ENCODE measurements at places on chromosomes 5 and 9.

GRCh38 chr9:27429436-27429835 lies 94.7 kb upstream of the IFNK start:
- DNase-seq = no peak

DNA sequence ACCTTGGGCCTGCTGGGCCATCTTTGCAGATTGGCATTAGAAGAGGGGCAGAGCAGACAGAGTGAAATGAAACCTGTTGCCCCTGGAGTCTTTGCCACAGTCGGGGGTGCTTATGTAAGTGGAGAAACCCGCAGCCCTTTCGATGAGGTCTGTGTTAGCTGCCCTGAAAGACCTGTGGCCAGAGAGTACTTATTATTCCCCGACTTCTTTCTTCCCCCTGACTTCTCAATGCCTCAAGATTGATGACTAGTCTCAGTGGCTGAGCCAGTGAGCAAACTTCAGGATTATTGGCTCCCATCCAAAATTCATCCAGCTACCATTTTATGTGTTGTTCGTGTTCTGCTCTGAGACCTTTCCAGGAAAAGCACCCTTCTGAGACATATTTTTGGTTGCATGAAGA lies 7.6 kb downstream of the NTRK2 start:
- no peak for DNase-seq

DNA sequence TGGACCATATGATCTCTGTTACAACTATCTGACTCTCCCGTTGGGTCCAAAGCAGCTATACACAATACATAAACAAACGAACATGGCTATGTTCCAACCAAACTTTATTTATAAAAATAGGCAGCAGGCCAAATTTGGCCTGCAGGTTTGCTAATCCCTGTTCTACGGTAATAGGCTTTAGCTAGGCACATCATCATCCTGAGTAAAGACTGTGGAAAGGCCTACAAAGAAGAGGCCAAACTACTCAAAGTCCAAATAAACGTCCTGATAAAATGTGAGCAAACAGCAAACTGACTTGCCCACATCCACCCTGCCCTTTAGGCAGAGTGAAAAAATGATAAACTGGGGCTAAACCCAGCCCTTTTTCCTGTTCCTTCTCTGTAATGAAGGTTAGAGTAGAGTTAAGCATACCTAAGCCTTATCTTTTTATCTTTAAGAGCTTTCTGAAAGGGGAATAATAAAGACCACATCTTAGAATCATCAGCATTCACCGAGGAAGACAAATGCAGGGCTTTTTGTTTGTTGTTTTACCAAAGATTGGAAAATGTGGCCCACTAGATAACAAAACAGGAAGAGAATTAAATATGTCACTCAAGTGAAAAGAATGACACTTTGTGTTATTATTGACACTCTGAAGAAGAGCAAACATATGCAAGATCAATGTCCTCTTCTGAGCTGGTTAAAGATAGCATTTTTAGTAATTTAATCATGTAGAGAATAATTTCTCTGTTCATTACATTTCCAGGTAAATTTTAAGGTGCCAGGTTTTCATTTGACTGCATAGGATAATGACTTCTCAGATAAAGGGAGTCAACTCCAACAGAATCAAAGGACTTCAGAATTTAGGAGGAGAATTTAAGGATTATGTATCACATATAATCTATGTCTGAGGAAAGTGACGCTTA lies 160.0 kb upstream of the GNA14 start:
- no peak for DNase-seq

GRCh38 chr5:17228821-17229291 lies 11.4 kb downstream of the BASP1 start:
- no peak for DNase-seq

GRCh38 chr5:139710319-139711066 lies 62.3 kb downstream of the CXXC5 start:
- DNase-seq = no peak

- DNase-seq = no peak
Observed at GRCh38 chr9:5825895-5826622, 6.9 kb downstream of the ERMP1 start.

- no peak for DNase-seq
Observed at GRCh38 chr5:117327511-117327910, 752.9 kb upstream of the SEMA6A start.

GRCh38 chr5:4984461-4984860 lies 155.7 kb upstream of the ADAMTS16 start:
- no peak for DNase-seq

DNA sequence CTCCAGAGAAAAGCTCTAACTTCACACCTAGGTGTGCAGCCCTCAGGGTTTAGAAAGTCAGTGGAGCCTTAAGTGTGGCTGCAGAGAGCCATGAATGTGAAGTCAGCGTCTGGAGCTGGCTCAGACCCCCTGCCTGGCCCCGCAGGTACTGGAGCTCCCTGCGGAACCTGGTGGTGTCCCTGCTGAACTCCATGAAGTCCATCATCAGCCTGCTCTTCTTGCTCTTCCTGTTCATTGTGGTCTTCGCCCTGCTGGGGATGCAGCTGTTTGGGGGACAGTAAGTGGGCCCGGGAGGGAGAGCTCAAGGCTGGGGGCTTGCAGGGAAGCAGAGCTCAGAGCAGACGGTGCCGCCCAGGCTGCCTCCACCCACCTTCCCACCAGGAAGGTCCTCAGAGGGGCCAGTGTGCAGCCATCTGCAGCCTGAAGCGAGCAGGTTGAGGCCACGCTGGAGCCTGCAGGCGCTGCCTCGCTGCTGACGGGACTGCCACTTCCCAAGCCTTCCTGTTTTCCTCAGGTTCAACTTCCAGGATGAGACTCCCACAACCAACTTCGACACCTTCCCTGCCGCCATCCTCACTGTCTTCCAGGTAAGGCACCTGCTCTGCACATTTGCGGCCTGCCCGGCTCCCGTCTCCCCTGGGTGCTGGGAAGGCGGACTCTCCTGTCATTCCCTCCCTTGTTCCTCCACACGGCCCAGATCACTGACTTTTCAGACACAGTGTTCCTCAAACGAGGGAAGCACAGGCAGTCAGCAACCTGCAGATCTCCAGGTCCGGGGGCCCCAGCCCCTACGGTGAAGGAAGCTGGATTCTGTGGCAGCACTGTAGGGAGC lies 108.9 kb downstream of the CACNA1B start:
- no peak for DNase-seq

- no peak for DNase-seq
Observed at GRCh38 chr5:136492587-136492986, 127.2 kb upstream of the TRPC7 start.

GRCh38 chr5:94467954-94468930 lies 150.2 kb downstream of the KIAA0825 start:
- no peak for DNase-seq

DNA sequence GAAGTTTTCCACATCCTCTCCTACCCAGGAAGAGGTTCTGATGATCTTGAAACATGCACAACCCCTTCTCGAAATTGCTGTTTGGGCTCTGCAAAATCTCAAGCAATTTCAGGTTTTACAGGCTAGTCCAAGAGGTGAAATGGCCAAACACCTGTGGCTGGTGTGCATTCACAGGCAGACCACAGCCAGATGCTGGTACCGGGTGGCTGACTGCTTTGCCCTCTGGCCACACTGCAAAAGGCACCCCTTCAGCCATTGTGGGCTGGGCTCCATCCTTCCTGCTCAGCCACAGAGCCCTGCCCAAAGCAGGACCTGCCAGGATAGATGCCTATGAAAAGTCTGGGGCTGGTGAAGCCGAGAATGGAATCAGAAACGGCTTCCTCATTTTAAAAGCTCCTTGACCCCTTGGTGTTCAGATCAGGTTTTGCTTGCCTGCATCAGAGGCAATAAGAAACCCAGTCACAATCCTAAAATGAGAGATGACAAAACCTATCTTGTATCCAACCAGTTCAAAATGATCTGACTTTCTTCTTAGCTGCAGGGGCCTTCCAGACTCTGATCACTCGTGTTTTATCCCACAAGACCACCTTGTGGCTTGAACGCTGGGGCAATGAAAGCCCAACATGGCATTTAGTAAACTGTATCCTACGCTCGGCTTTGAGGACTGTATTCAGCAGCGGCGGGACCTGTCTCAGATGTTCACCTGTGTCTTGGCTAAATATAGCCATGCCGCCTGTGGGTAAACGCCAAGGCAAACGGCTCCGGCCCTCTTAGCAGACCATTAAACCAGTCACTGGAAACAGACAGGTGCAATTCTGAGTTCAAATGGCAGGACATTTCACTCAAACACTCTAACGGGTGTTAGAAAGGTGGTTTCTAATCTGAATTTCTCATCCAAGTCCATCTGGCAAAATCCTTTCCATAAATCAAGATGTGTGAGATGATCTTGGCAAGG lies 49.6 kb downstream of the EPB41L4B start:
- DNase-seq = no peak

GRCh38 chr5:91091471-91092234 lies 291.5 kb downstream of the ARRDC3 start:
- DNase-seq = no peak

DNA sequence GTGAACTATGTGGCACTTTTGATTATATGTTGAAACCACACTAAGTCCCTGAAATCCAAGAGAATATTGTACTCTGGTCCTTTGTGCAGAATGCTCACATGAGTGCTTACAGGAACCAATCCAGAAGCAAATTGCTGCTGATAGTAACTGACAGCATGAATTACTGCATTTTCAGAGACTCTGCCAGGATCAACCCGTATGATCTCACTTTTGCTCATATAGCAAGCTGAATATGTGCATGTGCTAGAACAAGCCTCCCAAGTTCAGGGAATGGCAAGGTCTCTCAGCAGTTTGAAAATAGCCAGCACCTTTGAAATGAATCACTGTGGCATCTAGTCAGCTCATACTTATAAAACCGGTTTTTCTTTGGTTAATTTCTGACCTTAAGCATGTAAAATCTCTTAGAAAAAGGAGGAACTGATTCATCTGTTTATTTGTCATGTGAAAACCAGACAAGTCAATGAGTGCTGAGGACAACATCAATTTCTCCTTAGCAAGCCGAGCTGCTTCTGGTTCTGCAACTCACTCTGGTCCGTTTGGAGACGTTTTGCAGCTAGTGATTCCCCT lies 215.7 kb upstream of the ELL2 start:
- peak; percentile 41 for DNase-seq

DNA sequence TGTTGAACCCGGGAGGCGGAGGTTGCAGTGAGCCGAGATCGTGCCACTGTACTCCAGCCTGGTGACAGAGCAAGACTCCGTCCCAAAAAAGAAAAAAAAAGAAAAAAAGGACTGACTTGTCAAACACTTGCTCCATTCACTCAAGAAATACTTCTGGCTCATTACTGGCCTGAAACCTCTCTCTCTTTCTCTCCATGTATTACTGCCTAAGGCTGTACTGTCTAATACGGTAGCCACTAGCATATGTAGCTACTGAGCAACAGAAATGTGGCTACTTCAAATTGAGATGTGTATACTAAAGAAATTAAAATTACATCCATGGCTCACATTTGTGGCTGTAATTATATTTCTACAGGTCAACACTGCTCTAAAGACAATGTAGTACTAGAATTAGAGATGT lies 39.2 kb downstream of the GLIS3 start:
- DNase-seq = no peak

DNA sequence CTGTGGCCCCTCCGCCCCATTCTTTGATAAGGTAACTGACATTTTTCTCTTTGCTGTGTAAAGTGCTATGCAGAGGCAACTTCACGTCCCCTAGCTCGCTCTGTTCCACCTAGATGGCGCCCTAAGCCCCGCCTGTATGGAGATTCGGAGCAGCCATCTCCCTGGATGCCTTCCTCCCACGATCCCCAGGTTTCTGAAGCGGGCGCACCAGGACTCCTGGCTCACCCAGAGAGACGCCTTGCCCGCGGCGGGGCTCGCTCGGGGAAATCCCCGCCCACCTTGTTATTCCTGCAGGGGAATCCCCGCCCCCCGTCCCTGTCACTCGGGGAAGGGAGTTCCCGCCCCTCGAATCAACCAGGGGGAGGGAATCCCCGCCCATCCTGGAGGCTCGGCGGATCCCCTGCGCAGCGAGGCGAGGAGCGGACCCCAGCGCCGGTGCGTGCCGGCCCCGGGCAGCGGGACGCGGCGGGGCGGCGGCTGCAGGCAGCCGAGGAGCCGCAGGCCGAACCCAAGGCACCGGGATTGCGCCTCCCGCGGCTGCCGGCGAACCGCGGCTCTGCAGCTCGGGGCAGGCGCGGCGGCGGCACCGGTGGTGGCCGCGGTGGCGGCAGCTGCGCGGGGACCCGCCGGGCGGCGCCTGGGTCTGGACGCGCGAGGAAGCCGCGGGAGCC lies at the start of gene PDZD2:
Gene PDZD2, plus strand, starts transcription at position 384 of the 671 bp plus-strand sequence.
- no peak for DNase-seq

- DNase-seq = no peak
Observed at GRCh38 chr9:36053971-36054370, 17.3 kb downstream of the RECK start.

DNA sequence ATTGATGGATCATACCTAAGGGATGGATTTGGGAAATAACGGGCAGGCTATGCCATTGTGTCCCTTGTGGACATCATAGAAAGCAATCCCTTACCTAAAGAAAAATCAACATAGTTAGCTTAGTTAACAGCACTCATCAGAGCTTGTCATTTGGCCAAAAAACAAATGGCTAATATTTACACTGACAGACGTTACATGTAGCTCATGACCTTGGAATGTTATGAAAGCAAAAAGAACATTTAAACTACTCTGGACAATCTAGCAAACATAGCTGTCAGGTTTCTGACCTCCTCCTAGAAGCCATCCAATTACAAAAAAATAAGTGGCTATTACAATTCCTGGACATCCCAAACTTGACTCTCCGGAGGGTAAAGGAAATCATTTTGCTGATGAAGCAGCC lies 23.8 kb downstream of the TMEM232 start:
- DNase-seq = no peak

DNA sequence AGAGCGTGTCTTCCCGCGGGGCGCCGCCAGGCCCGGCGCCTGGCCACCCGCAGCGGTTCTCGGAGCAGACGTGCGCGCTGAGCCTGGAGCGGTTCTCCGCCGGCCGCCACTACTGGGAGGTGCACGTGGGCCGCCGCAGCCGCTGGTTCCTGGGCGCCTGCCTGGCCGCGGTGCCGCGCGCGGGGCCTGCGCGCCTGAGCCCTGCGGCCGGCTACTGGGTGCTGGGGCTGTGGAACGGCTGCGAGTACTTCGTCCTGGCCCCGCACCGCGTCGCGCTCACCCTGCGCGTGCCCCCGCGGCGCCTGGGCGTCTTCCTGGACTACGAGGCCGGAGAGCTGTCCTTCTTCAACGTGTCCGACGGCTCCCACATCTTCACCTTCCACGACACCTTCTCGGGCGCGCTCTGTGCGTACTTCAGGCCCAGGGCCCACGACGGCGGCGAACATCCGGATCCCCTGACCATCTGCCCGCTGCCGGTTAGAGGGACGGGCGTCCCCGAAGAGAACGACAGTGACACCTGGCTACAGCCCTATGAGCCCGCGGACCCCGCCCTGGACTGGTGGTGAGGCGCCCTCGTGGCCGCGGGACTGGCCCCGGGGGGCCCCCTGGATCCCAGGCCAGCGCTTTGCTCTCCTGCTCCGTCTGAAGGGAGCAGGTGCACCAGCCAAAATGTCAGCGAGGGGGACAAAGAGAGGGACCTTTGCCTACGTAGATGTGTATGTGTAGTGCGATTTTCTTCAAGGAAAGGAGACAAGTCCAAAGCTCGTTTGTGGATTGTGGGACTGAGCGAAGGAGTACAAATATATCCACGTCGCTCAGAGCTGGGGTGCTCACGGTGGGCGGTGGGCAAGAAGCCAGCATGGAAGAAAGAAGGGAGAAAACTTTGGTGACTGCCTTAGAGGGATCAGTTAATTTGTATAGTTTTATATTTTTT lies 19.5 kb downstream of the BTNL9 start:
- DNase-seq = no peak

GRCh38 chr5:149314571-149315111 lies 30.7 kb upstream of the GRPEL2 start:
- no peak for DNase-seq

Measured in epithelial cell of proximal tubule (primary cell).